Activated CD8-positive, alpha-beta memory T cell treated with anti-CD3 and anti-CD28 coated beads for 4 hours (primary cell): ENCODE measurements at places on chromosomes 1 and 21.

DNA sequence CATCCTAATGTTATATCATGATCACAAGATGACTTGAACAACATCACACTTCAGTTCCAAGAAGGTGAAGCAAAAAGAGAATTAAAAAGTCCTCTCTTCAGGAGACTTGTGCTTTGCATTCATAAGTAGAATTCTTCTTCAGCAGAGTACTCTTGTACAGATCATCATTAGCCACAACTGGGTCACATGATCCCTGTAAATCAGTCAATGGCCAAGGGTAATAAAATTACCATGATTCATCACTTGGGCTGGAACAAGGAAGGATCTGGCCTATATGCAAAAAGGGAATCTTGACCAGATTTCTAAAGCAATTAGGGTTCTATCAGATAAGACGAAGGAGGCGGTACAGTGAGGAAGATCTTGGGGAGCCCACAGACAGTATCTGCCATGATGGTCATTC, 458.0 kb upstream of the DEPDC1 start:
- no peak for DNase-seq

DNA sequence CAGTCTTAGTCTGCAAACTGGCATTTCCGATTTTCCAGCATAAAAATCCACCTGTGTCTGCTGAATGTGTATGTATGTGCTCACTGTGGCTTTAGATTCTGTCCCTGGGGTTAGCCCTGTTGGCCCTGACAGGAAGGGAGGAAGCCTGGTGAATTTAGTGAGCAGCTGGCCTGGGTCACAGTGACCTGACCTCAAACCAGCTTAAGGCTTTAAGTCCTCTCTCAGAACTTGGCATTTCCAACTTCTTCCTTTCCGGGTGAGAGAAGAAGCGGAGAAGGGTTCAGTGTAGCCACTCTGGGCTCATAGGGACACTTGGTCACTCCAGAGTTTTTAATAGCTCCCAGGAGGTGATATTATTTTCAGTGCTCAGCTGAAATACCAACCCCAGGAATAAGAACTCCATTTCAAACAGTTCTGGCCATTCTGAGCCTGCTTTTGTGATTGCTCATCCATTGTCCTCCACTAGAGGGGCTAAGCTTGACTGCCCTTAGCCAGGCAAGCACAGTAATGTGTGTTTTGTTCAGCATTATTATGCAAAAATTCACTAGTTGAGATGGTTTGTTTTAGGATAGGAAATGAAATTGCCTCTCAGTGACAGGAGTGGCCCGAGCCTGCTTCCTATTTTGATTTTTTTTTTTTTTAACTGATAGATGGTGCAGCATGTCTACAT, 2.5 kb upstream of the OLFML3 start:
- no peak for DNase-seq

DNA sequence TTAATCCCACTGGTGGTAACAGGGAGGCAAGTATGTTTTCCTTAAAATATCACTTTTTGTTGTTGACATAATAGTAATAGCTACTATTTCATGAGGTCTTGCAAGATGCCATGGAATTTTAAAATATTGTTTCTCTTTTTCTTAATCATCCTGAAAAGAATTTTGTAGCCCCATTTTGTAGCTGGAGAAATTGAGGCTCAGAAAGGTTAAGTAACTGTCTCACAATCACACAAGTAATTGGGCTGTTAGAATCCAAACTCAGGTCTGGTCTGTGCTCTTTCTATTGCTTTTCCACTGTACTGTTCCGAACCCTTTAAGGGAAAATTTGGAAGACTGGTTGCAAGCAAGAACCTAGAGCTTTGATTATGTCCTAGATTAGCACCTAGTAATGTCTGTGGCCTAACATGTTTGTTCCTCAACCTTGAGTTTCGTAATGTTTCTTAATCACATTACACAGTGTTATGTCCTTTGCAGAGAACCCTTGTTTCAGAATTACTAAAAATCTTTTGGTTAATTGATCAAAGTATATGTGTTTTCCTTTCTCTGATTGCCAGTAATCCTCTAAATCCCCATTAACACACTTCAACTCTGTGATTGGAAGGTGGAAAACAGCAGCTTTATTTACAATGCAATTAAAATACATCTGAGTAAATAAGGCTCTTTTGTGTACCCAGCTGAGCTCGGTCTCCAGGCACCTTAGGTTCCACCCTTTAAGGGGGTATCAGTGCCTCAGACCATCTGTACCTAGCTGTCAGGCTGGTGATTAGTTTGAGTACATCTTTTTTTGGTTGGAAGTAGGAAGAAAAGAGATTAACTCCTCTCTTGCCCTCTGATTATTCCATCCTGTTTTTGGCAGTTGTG, 10.4 kb downstream of the LRRC42 start:
- DNase-seq, result no peak

GRCh38 chr1:27392778-27393635, 585 bp downstream of the GPR3 start:
- no peak for DNase-seq

DNA sequence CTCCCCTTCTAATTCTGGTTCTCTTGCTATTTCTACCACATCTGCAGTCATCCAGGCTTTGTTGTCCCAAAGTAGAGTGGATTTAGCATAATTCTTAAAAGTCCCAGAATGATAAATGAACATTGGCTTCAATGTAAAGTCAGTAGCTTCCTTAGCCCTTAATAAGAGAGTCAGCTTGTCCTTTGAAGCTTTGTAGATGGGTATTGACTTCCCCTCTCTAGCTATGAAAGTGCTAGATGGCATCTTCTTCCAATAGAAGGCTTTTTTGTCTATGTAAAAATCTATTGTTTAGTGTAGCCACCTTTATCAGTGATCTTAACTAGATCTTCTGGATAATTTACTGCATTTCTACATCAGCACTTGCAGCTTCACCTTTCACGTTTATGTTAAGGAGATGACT, 181.4 kb upstream of the B3GALT2 start:
- DNase-seq, result no peak

DNA sequence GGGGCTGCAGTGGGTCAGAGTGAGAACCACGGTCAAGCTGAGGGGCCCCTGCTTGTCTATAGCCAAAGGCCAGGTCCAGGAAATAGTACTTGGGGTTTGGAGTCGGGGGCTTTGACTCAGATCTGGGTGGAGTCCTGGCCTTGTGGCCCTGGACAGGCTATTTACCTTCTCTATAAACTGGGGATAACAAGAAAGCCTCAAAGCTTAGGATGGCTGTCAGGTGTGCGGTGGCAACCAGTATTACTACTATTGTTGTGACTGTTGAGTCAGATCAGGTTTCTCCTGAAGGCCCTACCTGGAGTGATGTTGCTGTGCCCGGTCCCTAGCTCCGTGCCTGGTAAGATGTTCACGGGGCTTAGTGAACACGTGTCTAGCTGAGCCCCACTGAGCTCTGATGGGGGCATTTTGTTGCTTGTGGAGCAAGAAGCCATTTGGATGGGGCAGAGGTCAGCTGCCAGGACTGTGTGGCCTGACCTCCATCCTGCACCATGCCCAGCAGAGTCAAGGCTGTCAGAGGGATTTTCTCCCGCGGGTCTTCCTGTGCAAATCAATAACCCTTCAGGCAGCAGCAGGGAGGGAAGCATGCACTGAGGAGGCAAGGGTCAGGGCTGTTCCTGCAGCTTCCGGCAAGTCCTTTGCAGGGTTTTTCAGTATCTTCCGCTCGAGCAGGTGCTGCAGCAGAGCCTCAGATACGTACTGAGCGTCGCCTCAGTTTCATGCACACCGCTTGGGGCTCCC, 170.3 kb downstream of the CAMTA1 start:
- DNase-seq, result no peak
